ENCODE measurements at places on chromosomes 13 and 19.
A peak's percentile ranks its signal among the peaks of the same experiment; 100 is the strongest.

GRCh38 chr13:22839603-22840530, 340.9 kb upstream of the SGCG start:
- no peak overlapping the region for H3K4me3 ChIP-seq
- no peaks in the 10 kb centered on the region for H3K36me3 ChIP-seq
- H3K27ac ChIP-seq, result no peak overlapping the region
- no peaks in the 10 kb centered on the region for H3K27me3 ChIP-seq
- DNase-seq, result no peak

DNA sequence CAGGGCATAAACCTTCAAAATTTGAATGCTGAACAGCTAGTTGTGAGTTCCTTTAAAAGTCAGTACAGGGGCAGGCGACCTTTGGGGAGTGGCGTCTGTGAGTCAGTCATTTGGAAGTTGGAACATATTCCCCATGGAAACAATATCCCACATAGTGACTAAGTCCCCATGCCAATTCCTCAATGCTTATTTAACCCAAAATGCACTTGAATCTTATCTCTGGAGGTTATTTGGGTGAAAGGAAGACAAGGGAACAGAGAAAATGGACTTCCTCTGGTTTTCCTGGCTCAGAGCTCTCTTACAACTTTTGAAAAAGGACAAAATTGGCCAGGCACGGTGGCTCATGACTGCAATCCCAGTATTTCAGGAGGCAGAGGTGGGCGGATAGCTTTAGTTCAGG, 479.2 kb upstream of the NBEA start:
- no peaks in the 10 kb centered on the region for H3K36me3 ChIP-seq
- no peaks in the 10 kb centered on the region for H3K27me3 ChIP-seq
- no peaks in the 10 kb centered on the region for H3K4me1 ChIP-seq
- H3K27ac ChIP-seq, result no peak overlapping the region
- H3K4me3 ChIP-seq, result no peak overlapping the region

DNA sequence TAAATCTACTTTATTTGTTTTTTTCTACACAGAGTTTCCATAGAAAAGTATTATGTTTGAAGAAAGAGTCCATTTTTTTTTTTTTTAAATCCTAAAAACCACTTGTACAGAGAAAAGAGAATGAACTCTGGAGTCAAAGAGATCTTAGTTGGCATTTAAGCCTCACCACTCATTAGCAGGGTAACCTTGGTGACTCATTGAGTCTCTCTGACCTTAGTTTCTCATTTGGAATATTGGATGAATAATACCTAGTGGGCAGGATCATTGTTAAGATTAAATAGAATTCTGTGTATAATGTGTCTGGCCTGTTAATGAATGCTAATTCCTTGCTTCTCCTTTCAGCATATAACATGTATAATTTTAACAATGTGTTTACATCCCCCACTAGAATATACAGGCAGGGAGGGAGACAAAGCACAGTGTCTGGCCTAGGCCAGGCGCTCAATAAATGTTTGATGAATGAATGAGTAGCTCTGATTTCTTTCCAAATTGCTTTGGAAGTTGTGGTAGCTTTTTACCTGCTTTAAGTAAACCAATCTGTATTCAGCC, 48.7 kb upstream of the MYCBP2 start:
- DNase-seq, result no peak
- no peak overlapping the region for H3K4me3 ChIP-seq
- no peaks in the 10 kb centered on the region for H3K27me3 ChIP-seq

- H3K4me1 ChIP-seq, result no peaks in the 10 kb centered on the region
- no peak overlapping the region for H3K4me3 ChIP-seq
- no peaks in the 10 kb centered on the region for H3K36me3 ChIP-seq
- no peaks in the 10 kb centered on the region for H3K27me3 ChIP-seq
- no peak overlapping the region for H3K27ac ChIP-seq
- no peak for DNase-seq
These were observed 167.0 kb downstream of the POU4F1 start for GRCh38 chr13:78436311-78436710.

GRCh38 chr13:99432609-99433542, 68.4 kb upstream of the TM9SF2 start:
- peak overlapping the region; percentile 85 for H3K27ac ChIP-seq
- peak overlapping the region; percentile 33 for H3K4me3 ChIP-seq
- H3K27me3 ChIP-seq, result no peaks in the 10 kb centered on the region
- peaks cover 79% of the 10 kb centered on the region for H3K4me1 ChIP-seq
- H3K36me3 ChIP-seq, result no peaks in the 10 kb centered on the region

DNA sequence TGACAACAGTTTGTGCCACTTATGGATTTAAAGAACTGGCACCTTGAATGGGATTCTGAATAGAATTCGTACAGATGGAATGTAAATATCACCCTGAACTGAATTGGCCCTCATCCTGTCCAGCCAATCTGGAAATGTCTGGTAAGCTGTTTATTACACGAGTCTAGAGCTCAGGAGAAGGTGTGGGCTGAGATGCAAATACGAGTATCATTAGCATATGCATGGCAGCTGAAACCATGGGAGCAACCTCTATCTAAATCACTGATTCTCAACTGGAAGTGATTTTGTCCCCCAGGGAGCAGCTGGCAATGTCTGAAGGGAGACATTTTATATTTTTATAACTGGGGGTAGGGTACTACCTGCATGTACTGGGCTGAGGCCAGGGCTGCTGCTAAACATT, 15.6 kb upstream of the VWA8 start:
- H3K27me3 ChIP-seq, result peaks cover 4% of the 10 kb centered on the region
- no peaks in the 10 kb centered on the region for H3K36me3 ChIP-seq
- H3K27ac ChIP-seq, result no peak overlapping the region
- DNase-seq, result no peak
- no peaks in the 10 kb centered on the region for H3K4me1 ChIP-seq
- H3K4me3 ChIP-seq, result no peak overlapping the region

Data from B cell (primary cell).